ENCODE measurements at places on chromosomes 16 and 17.
A peak's percentile ranks its signal among the peaks of the same experiment; 100 is the strongest.

DNA sequence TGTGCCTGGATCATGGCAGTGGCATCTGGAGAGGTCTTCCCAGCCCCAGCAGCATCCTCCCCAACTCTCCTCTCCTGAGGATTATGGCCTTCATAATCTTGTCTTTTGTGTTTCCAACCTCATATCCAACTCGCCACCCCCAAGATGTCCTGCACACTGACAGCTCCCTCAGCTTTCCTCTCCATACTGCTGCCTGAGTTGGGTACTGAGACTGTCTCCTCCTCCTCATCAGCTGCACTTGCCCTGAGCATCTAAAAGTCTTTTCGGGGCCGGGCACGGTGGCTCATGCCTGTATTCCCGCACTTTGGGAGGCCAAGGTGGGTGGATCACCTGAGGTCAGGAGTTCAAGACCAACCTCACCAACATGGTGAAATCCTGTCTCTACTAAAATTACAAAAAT is 2.0 kb downstream of the CD300LB start:
- DNase-seq: no peak

GRCh38 chr17:78925234-78925633 is at the start of gene TIMP2:
Gene TIMP2 (minus strand): TSS chr17:78925387. CDS start chr17:78925088, 299 bp downstream.
- DNase-seq: peak; percentile 89

DNA sequence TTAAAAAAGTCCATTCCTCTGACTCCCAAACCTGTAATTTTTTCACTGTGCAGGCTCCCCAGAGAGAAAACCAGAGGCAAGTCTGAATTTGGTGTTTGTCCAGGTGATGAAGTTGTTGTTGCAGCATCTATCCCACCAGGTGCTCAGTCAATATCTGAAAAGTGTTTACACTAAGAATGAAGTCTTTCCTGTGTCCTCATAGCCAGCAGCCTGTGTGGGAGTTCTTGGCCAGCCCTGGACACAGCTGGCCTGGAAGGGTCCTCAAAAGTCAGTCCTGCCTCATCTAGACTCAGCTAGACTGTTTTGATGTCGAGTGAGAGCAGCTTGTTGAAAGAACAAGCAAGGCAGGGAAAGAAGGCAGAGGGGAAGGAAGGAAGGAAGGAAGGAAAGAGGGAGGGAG is 3.3 kb upstream of the PMP22 start:
- DNase-seq: no peak

DNA sequence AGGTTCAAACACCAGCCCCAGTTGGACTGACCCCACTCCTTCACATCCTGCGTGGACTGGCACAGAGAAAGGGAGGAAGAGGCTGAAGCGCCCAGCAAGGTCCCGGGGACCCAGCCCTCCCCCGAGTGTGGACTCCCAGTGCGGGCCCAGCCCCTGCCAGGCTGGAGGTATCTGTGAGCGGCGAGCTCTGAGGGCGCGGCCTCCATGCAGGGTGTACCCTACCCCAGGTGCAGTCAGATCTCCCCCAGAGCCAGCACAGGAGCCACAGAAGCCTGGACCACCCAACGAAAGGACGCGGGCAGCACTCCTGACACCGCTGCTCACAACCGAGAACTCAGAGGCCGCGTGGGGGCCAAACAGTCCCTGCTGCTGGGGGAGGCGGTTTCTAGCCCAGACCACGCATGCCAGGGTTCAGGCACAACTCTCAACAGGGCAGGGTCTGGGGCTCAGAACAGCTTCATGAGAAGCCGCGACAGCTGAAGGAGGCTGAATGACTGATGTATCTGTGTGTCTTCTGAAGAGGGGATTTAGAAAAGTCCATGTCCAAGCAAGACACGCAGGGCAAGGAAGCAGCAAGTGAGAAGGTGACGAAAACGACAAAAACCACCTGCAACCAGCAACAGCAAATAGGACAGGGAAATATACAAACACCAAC is 8.5 kb downstream of the SLC38A10 start:
- DNase-seq: no peak

GRCh38 chr17:71113347-71113746 is 944.0 kb downstream of the KCNJ2 start:
- DNase-seq: no peak

DNA sequence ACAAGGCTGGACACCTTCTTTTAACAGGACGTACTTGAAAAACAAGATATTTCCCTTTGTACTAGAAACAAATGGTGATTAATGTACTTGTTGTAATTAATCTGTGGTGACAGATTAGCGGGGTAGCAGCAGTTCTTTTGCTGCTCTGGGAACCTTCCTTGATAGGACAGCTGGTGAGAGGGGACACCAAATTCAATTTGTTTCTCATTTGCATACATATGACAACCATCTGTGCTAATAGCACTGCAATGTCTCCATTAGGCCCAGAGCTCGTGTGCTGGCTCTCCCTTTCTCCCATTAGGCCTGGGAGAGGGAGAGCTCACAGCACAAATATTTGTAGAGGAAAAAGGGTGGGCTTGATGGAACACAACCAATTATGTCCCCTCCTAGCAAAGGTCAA is 221.0 kb upstream of the HS3ST3A1 start:
- peak; percentile 39 for DNase-seq

- no peak for DNase-seq
Measured at GRCh38 chr16:67463691-67464090, 17.3 kb downstream of the ATP6V0D1 start.

GRCh38 chr17:4839221-4839620 is 6.1 kb downstream of the MINK1 start:
- no peak for DNase-seq

DNA sequence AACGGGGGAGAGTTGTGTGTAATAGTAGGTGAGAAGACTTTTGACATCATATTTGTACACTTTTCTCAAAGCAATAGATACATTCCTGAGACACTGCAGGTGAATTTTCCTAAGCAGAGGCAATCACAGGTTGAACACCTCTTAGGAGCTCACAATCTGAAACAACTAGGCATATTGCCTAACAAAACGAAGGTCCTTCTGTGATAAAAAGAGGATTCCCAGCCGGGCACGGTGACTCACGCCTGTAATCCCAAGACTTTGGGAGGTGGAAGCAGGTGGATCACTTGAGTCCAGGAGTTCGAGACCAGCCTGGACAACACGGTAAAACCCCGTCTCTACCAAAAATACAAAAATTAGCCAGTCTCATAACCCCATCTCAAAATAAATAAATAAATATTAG is 17.4 kb downstream of the NXN start:
- no peak for DNase-seq

GRCh38 chr16:73233846-73234424 is 186.0 kb upstream of the ZFHX3 start:
- peak; percentile 29 for DNase-seq

DNA sequence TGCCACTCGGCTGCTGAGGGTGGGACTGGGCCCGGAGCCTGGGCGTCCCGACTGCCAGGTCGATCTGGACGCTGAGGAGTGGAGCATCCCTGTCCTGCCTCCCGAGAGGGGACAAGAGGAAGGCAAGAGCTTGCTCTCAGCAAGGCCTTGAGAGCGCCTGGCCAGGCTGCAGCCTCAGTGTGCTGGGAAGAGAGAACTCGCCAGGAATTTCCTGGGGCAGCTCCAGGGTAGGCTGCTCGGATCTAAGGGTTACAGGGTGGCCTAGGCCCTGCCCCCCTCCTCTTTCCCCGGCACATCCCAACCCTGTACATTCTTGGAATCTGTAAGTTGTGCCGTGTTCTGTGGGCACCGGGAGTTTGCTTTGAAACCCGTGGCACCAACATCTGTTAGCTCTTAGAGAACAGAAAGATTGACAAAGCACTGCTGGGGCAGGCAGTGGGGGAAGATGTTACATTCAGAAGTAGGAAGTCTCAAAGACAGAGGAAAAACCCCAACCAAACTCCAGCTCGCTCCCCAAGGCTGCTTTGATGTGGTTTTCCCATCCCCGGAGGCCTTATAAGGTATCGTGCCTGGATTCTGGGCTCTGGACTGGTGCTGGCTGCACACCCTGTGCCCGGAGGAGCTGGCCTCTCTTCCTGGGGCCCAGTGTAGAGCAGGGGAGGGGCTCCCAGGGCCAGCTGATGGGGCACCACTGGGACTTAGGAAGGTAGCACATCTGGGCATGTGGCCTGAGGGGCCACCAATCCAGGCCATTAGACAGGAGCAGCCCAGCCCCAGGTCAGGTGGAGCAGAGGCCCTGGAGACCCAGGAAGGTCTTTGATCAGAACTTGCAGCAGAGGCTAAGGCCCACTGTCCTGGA is 55.2 kb downstream of the NKD1 start:
- no peak for DNase-seq

GRCh38 chr16:8818504-8819270 is 21.0 kb downstream of the PMM2 start:
- no peak for DNase-seq

GRCh38 chr17:68462381-68463210 is 5.3 kb upstream of the WIPI1 start:
- peak; percentile 88 for DNase-seq

GRCh38 chr17:31583772-31584356 is 192.4 kb downstream of the RAB11FIP4 start:
- DNase-seq: no peak

DNA sequence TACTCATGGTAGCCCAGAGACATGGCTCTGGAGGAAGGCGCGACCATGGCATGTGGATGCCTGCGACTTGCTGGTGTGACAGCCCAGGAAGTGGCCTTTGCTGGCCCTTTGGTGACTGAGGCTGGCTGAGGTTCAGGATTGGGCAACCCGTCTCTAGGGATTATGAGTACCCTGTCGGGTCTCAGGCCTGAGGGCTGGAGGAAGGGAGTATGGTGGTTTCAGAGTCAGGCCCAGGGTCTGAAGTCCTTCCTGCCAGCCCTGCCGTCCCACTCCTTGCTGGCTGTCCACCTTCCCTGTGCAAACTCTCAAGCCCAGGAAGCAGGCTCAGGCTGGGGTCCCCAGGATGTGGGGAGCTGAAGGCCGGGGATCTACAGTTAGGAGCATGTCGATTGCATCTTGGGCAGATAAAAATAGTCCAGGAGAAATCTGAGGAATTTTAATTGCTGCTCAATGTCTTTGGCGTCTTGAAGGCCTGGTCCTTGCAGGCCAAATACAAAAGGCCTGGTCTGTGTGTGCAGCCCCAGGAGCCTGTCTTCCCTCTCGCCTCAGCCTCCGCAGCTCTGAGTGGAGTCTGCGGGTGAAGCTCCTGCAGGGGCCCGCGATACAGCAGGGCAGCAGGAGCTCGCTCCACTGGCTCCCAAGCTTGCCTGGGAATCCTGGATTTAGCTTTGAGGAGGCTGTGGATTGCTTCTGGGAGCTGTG is 52.5 kb downstream of the NKD1 start:
- no peak for DNase-seq

DNA sequence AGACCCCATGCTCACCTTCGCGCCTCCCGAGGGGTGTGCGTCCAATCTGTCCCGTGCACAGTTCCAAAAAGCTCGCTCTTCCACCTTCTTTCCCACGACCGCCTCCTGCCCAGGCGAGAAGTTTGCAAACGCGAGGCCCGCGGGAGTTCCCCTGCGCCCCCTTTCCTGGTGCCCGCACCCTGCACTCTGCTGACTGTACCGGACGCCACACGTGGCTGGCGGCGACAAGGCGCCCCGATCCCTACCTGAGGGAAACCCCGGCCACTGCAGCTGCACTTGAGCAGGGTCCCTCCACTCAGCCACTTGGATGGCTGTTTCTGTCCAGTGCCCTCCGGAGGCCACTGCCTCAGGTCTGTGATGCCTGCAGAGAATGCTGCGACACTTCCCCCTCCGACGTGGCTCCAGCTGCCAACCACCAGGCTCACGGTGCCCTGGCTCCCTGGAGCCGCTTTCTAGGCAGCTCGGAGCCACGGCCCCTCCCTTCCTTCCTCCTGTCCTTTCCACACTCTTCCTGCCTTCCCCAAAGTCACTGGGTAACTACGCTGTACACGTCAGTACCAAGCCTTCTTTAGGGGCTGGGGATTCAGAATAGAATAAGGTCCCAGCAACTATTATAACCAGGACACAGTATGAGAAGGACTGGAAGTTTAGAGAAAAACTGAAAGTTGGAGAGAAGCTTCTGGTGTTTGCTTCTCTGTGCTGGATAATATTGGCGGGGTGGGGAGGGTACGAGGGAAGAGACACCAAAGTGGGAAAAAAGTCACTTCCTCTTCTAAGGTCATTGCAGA is at the start of gene MLKL:
MLKL (minus strand) TSS at position 425 of the 788 bp plus-strand sequence. CDS start 5,105 bp downstream, outside the sequence.
- DNase-seq: no peak

- no peak for DNase-seq
Measured at GRCh38 chr17:57667461-57667923, 77.6 kb downstream of the CCDC182 start.

GRCh38 chr17:14750866-14751265 is 450.0 kb downstream of the HS3ST3B1 start:
- no peak for DNase-seq

DNA sequence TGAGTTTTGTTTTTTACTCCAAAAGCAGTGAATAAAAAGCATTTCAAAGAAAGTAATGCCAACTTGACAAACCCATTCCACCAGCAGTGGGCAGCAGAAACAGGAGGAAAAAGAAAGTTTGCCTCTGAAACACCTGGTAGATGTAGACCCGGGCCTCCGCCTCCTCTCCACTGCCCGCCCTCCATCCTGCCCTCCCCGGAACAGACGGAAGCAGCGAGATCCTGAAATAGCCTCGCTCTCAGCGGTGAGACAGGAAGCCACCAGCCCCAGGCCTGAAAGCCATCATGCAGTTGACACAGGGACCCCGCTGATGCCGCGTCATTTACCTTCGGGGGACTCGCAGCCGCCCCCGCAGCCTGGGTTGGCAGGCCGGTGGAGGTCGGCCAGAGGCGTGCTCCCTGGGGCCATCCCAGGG is 67.8 kb downstream of the C16orf78 start:
- DNase-seq: no peak

GRCh38 chr17:45172541-45173286 is 11.0 kb downstream of the HEXIM2 start:
- DNase-seq: peak; percentile 60

DNA sequence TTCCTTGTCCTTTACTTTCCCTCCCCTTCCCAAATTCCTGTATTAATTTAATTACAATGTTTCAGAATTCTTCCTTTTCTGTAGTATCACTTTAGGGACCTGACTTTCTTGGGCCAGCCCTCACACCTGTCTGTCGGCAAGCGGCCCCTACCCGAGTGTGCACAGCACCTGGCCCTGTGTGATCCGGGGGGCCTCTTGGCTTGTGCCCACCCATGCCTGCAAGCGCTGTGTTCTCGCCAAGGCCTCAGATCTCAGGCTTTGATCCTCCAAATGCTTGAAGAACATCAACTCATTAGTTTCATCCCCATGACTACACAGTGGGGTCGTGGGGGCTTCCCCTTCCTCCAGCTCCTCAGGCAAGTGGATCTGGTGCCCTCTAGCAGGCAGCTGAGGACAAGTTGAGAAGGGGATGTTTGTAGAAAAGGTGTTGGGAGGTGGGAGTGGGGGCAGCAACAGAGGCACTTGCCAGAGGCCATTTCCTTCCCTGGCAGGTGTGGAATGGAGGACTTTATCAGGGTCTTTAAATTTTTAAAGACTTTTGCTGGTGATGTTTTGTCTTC is 15.7 kb upstream of the CDH3 start:
- DNase-seq: no peak

- no peak for DNase-seq
Measured at GRCh38 chr17:64009571-64010402, 10.6 kb downstream of the ICAM2 start.

GRCh38 chr17:60098578-60098977 is 19.9 kb upstream of the HEATR6 start:
- DNase-seq: no peak

- DNase-seq: no peak
Measured at GRCh38 chr16:52611817-52612673, 65.1 kb upstream of the TOX3 start.

GRCh38 chr17:79064026-79064425 is 10.6 kb upstream of the ENGASE start:
- DNase-seq: no peak
